ENCODE measurements at places on chromosomes 2 and 18. TPM values are rescaled to one million over a fixed set of nuclear protein-coding genes. Genes with fewer than 3 reads are reported as not detected.

TRIB2 gene
- 14.3 TPM for total RNA-seq

SERPINB2 gene
- not detected for total RNA-seq

ALKAL2 gene
- total RNA-seq = not detected

TPO gene
- total RNA-seq = 0.18 TPM

INPP1 gene
- total RNA-seq = 18.9 TPM

PDCD1 gene
- 2.2 TPM for total RNA-seq

RNF103 gene
- 12.9 TPM for total RNA-seq

TLX2 gene
- 0.82 TPM for total RNA-seq

AQP12A gene
- total RNA-seq = not detected

ARHGEF33 gene
- 0.59 TPM for total RNA-seq

C2orf78 gene
- total RNA-seq = not detected

GRCh38 chr2:150339951-150340350 is 147.5 kb downstream of the RND3 start:
- no peak overlapping the region for H3K4me3 ChIP-seq
- no peaks in the 10 kb centered on the region for H3K4me1 ChIP-seq

- no peak for DNase-seq
- peak overlapping the region; percentile 95 for H3K27ac ChIP-seq
- H3K36me3 ChIP-seq = peaks cover 60% of the 10 kb centered on the region
- H3K4me1 ChIP-seq = peaks cover 61% of the 10 kb centered on the region
Observed at GRCh38 chr2:174599310-174599921, 1.8 kb upstream of the WIPF1 start.

- H3K27ac ChIP-seq = no peak overlapping the region
- no peak overlapping the region for H3K4me3 ChIP-seq
- H3K36me3 ChIP-seq = no peaks in the 10 kb centered on the region
- no peak for DNase-seq
- no peaks in the 10 kb centered on the region for H3K4me1 ChIP-seq
Observed at GRCh38 chr2:35873921-35874320, 481.7 kb upstream of the CRIM1 start.

- no peaks in the 10 kb centered on the region for H3K27me3 ChIP-seq
- H3K36me3 ChIP-seq = no peaks in the 10 kb centered on the region
- H3K4me3 ChIP-seq = no peak overlapping the region
- no peaks in the 10 kb centered on the region for H3K4me1 ChIP-seq
Observed at GRCh38 chr2:81077396-81077795, 772.8 kb upstream of the LRRTM1 start.

GRCh38 chr18:27854631-27855030 is 322.3 kb downstream of the CDH2 start:
- H3K4me3 ChIP-seq = no peak overlapping the region
- H3K27ac ChIP-seq = no peak overlapping the region
- no peak for DNase-seq

DNA sequence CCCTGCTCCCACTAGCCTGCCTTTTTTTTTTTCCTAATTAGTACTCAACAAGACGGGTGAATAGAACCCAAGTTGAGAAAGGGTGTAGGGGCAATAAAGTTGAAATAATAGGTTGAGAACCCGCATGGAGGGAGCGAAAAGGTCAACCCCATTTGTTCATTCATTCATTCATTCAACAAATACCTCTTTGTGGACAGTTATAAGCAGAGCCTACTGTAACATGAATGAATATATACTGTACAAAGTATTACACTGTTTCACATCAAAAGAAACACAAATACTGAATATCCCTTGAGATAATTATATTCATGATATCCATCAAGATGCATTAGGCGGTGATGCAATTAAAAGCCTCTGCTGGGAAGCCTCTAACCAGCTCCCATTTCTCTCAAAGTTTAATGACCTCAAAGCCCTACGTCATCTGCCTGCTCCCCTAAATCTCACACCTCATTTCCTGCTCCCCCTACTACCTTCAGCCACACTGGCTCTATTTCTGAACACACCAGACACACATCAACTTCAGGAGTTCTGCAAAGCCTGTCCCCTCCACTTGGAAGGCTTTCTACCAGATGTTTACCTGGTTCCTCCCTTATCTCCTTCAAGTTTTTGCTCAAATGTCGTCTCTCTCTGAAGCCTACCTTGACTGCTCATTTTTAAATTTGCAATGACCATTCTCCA is 1.4 kb upstream of the NBAS start:
- peaks cover 10% of the 10 kb centered on the region for H3K27me3 ChIP-seq
- no peak overlapping the region for H3K27ac ChIP-seq
- no peaks in the 10 kb centered on the region for H3K36me3 ChIP-seq
- H3K4me3 ChIP-seq = peak overlapping the region; percentile 99
- H3K4me1 ChIP-seq = peaks cover 36% of the 10 kb centered on the region

DNA sequence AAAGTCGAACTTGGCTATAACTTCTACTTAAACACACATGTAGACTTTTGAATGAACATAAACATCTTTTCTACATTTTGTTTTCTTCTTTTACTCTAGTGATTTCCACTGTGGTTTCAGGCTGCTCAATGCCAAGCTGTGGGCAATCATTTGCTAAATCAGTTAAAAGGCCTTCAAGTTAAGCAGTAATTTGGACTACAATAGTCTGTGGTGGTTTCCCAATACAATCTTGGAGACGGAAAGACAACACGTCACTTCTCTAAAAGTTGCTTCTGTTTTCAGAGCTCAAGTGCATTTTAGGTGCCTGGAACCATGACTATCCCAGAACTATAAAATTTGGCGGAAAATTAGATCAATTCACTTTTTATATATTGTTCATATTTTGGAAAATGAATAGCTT is 69.4 kb downstream of the TXNL1 start:
- no peaks in the 10 kb centered on the region for H3K4me1 ChIP-seq
- no peak for DNase-seq
- H3K36me3 ChIP-seq = no peaks in the 10 kb centered on the region
- no peak overlapping the region for H3K4me3 ChIP-seq

GRCh38 chr2:127320067-127320466 is 26.1 kb upstream of the ERCC3 start:
- no peak overlapping the region for H3K27ac ChIP-seq
- H3K36me3 ChIP-seq = peaks cover 49% of the 10 kb centered on the region
- H3K27me3 ChIP-seq = no peaks in the 10 kb centered on the region
- H3K4me1 ChIP-seq = no peaks in the 10 kb centered on the region

- H3K4me3 ChIP-seq = no peak overlapping the region
- DNase-seq = no peak
- peaks cover 7% of the 10 kb centered on the region for H3K36me3 ChIP-seq
- peaks cover 28% of the 10 kb centered on the region for H3K4me1 ChIP-seq
- H3K27ac ChIP-seq = no peak overlapping the region
- H3K27me3 ChIP-seq = no peaks in the 10 kb centered on the region
Observed at GRCh38 chr2:224023188-224023587, 15.9 kb downstream of the SERPINE2 start.

- peaks cover 53% of the 10 kb centered on the region for H3K4me1 ChIP-seq
- peak overlapping the region; percentile 82 for H3K4me3 ChIP-seq
- H3K36me3 ChIP-seq = peaks cover 31% of the 10 kb centered on the region
- no peaks in the 10 kb centered on the region for H3K27me3 ChIP-seq
- no peak for DNase-seq
Observed at GRCh38 chr2:121735518-121736074, 1.1 kb downstream of the NIFK start.

DNA sequence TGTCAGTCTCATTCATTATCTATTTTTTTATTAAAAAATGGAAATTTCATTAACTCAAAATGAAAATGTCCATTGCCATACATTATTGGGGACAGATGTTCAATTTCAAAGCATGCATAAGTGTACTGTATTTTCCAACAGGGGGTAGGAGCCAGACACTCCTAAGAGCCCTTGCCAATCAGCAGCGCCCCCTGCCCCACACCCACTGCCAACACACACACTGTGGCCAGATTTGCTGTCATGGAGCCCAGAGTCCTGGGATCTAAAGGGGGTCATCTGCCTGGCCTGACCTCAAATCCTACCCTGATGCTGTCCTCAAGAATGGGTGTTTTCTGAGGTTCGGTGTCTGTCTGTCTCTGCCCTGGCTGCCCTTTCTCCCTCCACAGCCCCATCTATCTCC is 162.2 kb upstream of the TWIST2 start:
- H3K27ac ChIP-seq = no peak overlapping the region
- H3K27me3 ChIP-seq = peaks cover 20% of the 10 kb centered on the region
- no peaks in the 10 kb centered on the region for H3K4me1 ChIP-seq
- H3K4me3 ChIP-seq = no peak overlapping the region
- no peak for DNase-seq

GRCh38 chr2:128626760-128627511 is 308.3 kb upstream of the HS6ST1 start:
- no peaks in the 10 kb centered on the region for H3K36me3 ChIP-seq
- H3K27me3 ChIP-seq = peaks cover 57% of the 10 kb centered on the region
- no peak overlapping the region for H3K27ac ChIP-seq

DNA sequence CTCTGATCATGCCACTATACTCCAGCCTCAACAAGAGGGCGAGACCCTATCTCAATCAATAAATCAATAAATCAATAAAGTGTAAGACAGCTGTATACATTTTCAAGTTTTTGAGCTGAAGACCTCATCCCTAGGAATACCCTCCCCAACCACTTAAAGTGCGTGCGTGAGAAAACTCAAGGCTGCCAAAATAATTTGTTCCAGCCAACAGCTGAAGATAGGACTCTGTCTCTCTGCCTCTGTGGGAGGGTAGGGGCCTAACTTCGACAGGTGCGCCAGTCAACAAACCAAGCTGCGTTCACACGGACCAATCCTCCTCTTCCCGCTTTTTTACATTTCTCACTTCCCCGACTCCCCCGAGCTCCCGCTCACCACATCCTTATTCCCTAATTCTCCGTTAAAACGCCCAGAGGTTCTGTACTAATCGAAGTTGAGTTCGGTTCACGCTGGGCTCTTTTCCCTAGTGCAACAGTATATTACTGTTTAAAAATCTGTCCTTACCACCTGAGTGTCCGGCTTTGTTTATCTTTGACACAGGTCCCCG is 618 bp downstream of the POLR2D start:
- peak; percentile 46 for DNase-seq
- H3K27ac ChIP-seq = peak overlapping the region; percentile 91
- H3K4me3 ChIP-seq = peak overlapping the region; percentile 97
- peaks cover 20% of the 10 kb centered on the region for H3K36me3 ChIP-seq
- H3K27me3 ChIP-seq = no peaks in the 10 kb centered on the region

- H3K27ac ChIP-seq = no peak overlapping the region
- H3K4me3 ChIP-seq = no peak overlapping the region
- no peaks in the 10 kb centered on the region for H3K27me3 ChIP-seq
- DNase-seq = peak; percentile 66
- H3K36me3 ChIP-seq = no peaks in the 10 kb centered on the region
- H3K4me1 ChIP-seq = peaks cover 5% of the 10 kb centered on the region
Observed at GRCh38 chr2:74250189-74250631, 51.8 kb downstream of the MTHFD2 start.

GRCh38 chr2:164910101-164910899 is 45.0 kb downstream of the SLC38A11 start:
- H3K36me3 ChIP-seq = no peaks in the 10 kb centered on the region
- H3K27me3 ChIP-seq = peaks cover 9% of the 10 kb centered on the region
- H3K4me3 ChIP-seq = no peak overlapping the region
- peaks cover 14% of the 10 kb centered on the region for H3K4me1 ChIP-seq
- peak; percentile 55 for DNase-seq

DNA sequence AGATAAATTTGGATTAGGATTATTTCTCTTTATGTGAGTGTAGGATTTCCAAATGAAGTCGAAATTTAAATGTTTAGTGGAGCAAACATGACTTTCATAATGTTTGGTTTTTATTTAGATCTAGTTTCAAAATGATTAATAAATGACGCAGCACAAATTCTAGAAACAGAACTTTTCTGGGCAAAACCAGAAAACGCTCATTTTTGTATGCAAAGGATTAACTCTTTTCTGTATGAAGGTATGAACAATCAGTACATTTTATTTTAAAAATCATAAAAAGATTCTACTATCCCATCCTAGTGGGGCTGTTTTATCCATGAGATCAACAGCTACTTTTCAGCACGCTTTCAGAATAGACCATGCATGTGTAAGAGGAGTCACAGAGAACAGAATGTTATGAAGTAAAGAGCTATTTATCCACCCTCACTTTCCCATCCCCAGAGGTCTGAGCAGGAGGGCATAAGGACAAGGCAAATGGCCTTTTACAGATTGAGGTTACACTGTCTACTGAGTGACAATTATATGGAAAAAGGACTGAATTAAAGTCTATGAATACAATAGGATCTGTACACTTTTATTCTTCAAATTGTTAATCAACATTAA is 270.8 kb downstream of the ZEB2 start:
- peak overlapping the region; percentile 89 for H3K27ac ChIP-seq
- H3K4me1 ChIP-seq = peaks cover 46% of the 10 kb centered on the region
- no peaks in the 10 kb centered on the region for H3K27me3 ChIP-seq
- peaks cover 53% of the 10 kb centered on the region for H3K36me3 ChIP-seq
- H3K4me3 ChIP-seq = peak overlapping the region; percentile 45
- no peak for DNase-seq

DNA sequence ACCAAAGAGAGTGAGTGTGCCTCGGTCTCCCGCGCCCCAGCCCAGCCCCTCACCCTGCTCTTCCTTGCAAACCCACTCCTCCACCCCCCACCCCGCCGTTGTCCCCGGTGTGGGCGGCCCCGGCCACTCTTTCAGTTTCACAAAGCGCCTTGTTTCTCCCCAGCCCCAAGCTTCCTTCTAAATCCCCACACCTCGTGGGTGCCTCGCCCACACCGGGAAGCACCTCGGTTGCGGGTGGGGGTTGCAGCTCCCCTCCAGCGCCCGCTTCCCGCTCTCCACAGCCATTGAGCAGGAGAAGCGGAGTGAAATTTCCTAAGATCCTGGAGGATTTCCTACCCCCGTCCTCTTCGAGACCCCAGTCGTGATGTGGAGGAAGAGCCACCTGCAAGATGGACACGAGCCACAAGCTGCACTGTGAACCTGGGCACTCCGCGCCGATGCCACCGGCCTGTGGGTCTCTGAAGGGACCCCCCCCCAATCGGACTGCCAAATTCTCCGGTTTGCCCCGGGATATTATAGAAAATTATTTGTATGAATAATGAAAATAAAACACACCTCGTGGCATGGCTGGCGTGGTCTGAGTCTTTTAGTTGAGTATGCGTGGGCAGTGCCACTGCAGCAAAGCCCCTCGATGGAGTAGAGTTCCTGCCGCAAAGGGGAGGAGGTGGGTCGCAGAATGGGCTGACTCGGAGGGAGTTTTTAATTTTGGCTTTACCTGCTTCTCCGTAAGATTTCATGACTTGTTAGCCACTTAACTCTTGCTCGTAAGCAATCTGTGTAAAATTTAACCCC is 848 bp downstream of the TMSB10 start:
- peaks cover 67% of the 10 kb centered on the region for H3K4me1 ChIP-seq
- no peaks in the 10 kb centered on the region for H3K27me3 ChIP-seq
- peak overlapping the region; percentile 91 for H3K27ac ChIP-seq
